ENCODE measurements at places on chromosomes 1 and 21.

GRCh38 chr1:191698246-191698645 is 460.0 kb upstream of the RGS18 start:
- DNase-seq: no peak

DNA sequence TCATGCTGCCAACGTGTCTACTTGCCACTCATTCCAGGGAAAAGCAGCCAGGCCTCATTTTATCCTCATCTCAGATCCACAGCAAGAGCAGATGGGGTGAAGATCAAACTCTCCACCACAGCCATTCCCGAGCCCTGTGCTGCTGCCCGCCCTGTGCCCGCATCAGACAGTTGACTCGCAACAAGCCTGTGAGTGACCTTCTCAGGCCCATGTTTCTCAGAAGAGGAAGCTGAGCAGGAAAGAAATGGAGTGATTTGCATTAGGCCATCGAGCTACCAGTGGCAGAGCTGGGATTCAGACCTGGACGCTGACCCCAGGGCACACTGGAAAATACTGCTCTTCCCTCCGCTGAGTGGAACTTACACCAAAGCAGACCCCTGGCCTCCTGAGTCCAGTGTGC is 1.2 kb downstream of the CNR2 start:
- no peak for DNase-seq

DNA sequence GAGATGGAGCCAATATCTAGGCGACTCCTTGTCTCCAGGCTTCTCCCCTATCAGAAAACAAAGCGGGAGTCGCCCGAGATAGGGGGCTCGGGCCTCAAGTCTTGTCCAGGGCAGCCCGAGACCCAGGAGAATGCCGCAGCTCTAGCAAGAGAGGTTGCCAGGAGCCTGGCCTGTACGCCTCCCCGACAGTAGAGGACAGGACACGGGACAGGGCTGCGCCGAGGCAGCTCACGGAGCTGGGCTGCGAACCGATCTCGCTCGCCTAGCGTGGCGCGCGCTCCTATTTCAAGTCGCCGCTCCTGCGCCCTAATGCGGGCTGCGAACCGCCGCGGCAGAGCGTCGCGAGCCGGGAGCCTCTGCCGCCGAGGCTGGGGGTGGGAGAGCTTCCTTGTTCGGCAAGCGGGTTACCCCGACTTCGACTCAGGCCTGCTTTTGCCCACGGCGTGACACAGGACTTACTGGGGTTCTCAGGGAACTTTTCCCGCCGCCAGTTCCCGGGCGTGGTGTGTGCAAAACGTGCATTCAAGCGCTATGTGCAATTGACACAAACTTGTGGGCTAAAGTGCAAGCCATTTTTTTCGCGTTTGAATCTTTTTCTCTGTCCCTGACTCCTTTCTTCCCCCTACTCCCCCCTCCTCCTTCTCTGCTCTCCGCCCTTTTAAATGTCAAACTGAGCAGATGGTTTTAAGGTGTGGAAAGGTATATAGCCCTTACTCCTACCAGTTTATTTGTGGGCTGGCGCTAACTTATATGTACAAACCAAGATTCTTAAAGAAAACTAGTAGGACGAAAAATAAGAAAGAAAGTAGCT is 2.4 kb upstream of the PROX1 start:
- no peak for DNase-seq

DNA sequence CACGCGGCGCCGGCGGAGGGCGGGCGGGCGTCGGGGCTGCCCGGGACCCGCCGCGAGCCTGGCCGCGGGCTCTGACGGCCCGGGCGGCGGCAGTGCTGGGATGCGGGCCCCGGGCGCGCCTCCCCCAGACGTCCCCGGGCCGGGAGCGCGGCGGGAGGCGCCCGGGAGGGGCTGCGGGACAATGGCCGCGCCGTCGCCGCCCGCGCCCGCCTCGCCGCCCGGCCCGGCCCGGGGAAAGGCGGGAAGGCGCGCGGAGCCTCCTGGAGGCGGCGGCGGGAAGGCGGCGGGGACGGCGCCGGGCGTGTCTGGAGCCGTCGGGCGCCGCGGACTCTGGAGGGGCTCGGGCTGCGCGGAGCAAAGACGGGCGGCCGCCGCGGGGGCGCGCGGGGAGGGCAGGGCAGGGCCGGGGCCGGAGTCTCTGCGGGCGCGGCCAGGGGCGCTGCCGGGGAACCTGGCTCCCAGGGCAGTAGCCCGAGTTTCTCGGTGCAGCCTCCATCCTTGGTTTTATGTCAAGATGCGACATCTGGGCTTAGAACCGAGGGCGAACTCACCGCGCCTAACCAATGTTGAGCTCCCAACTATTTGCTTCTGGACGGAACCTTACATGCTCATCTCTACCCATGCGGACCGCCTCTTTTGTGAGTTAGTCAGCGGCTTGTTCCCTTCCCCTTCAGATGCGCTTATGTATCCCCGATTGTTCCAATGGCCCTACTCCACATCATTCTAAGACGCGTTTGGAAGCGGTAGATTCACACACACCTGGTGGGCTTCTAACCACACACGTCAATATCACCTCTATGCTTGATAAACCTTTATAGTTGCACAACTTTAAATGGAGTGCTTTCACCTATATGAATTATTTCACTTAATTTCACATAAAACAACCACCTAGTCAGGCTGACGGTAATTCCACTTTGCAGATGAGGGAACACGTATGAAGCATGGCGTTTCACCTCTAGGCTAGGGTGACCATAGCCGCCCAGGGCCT is 651 bp downstream of the ZBTB8A start:
- no peak for DNase-seq

GRCh38 chr1:1612104-1612400 is 3.2 kb upstream of the MIB2 start:
- DNase-seq: no peak

DNA sequence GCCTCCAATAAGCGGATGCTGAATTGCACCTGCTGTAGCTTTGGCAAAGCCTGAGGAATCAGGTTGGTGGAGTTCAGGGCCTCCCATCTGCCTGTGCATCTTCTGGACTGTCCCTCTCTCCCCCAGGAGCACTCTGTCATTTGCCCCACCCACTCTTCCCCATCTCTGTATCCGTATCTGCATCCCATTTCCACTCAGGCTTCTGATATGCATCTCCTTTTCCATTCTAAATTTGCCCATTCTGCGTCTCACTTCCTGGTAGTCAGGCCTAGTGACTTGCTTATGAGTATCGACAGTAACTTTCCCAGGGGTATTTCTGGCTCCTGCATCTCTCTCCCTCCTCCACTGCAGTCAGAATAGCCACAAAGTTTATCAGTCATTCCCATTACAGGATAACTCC is 15.6 kb downstream of the MR1 start:
- DNase-seq: no peak

DNA sequence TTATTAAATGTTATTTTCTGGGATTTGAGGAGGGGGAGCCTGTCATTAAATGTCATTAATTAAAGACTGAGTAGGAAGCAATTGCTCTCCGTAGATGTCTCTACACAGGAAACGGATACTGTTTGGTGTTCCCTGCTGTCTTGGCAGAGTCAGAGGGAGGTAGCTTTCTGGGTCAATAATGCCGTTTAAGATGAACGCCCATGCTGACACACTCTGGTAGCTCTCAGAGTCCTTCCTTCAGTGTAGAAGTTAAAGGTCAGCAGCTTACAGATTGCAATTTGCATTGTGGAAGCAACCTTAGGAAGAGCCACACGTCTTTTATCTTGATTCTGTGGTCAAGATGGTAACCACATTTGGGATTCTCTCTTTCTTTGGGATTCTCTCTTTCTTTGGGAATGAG is 257.5 kb downstream of the KIF26B start:
- no peak for DNase-seq

- no peak for DNase-seq
Measured at GRCh38 chr1:3155056-3155925, 86.3 kb downstream of the PRDM16 start.

DNA sequence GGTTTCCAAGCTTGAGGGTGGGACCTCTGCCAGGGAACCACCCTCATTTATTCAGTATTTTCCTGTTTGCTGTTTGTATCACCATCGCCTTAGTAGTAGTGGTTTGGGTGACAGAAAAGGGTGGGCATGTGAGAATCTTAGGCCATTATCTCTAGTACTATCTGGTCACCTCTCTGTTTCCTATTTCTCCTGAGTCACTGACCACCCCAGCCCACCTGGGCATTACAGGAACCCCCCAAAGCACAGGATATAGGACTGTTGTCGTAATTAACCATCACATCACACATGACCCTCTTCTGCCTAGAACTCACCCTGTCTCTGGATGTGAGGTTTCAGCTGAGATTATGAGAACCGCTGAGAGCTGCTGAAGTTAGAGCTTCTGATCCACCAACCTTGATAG is 60.4 kb downstream of the IL23R start:
- DNase-seq: no peak

DNA sequence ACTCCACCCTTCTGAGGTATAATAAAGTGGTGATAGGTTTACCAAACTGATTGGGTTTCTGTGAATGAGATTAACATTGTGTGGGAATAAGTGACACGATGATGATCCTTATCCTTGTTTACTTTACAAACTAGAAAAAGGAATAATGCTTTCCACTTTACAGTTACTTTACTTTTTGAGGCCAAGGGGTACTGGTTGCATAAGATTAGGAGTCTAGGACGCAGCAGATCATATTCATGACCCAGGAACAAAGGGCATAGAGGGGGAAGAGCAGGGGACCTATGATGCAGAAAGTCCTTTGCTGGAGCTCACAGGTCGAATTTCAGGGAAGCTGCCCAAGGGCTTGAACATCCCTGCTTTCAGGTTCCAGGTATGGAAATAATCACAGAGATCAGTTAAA is 20.4 kb downstream of the FGGY start:
- no peak for DNase-seq

GRCh38 chr1:229538945-229539344 is 19.6 kb downstream of the ABCB10 start:
- DNase-seq: no peak

GRCh38 chr1:154324669-154325582 is at the start of gene ATP8B2:
ATP8B2 (plus strand) TSS chr1:154325525; CDS start chr1:154328142, 2,617 bp downstream.
- peak; percentile 76 for DNase-seq

GRCh38 chr21:37532868-37533780 is 166.6 kb downstream of the DYRK1A start:
- no peak for DNase-seq

DNA sequence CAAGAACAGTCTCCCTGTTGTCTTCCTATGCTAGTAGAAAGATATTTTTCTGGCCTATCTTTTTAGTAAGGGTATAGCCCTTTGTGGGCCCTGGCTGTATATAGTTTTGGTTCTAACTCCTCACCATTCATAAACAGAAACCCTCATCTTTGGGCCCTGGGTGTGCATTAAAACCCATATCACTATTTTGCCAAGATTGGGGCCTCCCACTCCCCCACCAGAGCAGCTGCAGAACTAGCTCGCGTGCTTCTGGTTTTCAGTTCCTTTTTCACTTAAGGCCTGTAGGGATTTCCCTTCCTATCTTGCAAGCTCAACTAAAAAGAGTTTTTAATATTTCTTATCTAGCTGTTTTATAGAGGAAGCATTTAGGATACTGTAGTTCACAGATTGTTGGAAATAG is 106.4 kb downstream of the RGL1 start:
- DNase-seq: no peak

Data from CD4-positive, alpha-beta T cell (primary cell).